Mammary microvascular endothelial cell (primary cell): ENCODE measurements at places on chromosomes 2 and 18. TPM values are rescaled to one million over a fixed set of nuclear protein-coding genes. Genes with fewer than 3 reads are reported as not detected.

ALPI gene
- not detected in 2 replicates for total RNA-seq

BMP10 gene
- not detected in 2 replicates for total RNA-seq

CABYR gene
- 5.1 and 6.4 TPM in 2 replicates for total RNA-seq

UGT1A6 gene
- not detected in 2 replicates for total RNA-seq

SPOPL gene
- total RNA-seq = 5.8 and 7.1 TPM in 2 replicates

GBX2 gene
- 8.1 and 10.0 TPM in 2 replicates for total RNA-seq

TRIM43 gene
- total RNA-seq = not detected in 2 replicates

HOXD12 gene
- not detected in 2 replicates for total RNA-seq

EIF5B gene
- 19.1 and 19.3 TPM in 2 replicates for total RNA-seq

ANAPC1 gene
- total RNA-seq = 38.8 and 60.8 TPM in 2 replicates

TRAK2 gene
- 22.8 and 28.5 TPM in 2 replicates for total RNA-seq
